ENCODE measurements at places on chromosomes 12 and 14. TPM values are rescaled to one million over a fixed set of nuclear protein-coding genes. Genes with fewer than 3 reads are reported as not detected.
A peak's percentile ranks its signal among the peaks of the same experiment; 100 is the strongest.

Gene MYH6
- total RNA-seq = 0.09 TPM

GRCh38 chr12:85805654-85806053 is 30.6 kb downstream of the RASSF9 start:
- no peak for DNase-seq

DNA sequence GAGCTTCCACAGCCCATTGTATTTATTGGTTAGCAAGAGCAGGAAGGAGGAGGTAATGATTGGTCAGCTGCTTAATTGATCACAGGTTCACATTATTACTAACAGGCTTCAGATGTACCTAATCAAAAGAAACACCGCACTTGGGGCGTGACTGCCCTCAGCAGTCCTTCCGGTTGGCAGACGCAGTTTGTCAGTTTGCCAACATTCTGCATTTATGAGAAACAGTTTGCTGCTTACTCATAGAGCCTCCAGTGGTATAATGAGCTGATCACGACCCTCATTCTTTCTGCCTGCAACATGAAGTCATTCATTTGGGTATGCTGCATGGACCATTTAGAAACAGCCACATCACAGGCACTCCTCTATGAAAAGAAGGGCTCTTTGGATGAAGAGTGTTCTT is 42.5 kb upstream of the PPM1H start:
- no peak for DNase-seq

Gene HHIPL1
- 4.3 TPM for total RNA-seq

DNA sequence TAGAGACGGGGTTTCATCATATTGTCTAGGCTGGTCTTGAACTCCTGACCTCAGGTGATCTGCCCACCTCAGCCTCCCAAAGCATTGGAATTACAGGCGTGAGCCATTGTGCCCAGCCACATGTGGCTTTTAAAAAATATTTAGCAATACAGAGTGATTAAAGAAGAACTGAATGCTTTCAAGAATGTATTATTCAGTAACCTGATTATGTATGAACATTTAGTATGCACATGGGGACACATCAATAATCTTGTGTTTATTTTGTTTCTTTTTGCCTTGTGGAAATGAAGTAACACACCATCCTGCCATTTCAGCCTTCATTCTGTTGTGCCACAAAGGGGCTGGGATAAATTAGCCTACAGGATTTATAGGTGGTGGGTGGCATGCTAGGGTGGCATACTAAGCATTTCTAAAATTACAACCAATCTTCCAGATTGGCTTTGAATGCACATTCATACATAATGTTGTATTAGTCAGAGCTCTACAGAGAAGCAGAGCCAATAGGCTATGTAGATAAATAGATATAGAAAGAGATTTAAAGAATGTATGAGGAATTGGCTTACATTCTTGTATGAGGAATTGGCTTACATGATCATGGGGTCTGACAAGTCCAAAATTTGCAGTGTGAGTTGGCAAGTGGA is 25.5 kb upstream of the TXNRD1 start:
- DNase-seq = no peak

DNA sequence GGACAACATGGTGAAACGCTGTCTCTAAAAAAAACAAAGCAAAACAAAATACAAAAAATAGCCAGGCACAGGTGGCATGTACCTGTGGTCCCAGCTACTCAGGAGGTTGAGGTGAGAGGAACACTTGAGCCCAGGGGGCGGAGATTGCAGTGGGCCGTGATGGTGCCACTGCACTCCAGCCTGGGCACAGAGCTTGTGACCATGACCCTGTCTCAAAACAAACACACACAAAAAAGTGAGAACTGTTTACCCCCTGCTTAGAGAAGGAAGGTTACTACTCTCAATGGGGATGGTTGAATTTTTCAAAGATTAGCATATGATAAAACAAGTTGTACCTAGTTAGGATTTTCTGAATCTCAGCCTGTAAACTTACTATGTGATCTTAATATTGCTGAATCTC is 68.0 kb downstream of the ZFP36L1 start:
- DNase-seq = no peak

GRCh38 chr12:77060136-77060882 is 5.1 kb downstream of the E2F7 start:
- no peak for DNase-seq

Gene INTS13
- 19.0 TPM for total RNA-seq

Gene CNPY2
- total RNA-seq = 40.0 TPM

GRCh38 chr12:57802607-57803006 is 15.9 kb downstream of the AVIL start:
- no peak for DNase-seq

DNA sequence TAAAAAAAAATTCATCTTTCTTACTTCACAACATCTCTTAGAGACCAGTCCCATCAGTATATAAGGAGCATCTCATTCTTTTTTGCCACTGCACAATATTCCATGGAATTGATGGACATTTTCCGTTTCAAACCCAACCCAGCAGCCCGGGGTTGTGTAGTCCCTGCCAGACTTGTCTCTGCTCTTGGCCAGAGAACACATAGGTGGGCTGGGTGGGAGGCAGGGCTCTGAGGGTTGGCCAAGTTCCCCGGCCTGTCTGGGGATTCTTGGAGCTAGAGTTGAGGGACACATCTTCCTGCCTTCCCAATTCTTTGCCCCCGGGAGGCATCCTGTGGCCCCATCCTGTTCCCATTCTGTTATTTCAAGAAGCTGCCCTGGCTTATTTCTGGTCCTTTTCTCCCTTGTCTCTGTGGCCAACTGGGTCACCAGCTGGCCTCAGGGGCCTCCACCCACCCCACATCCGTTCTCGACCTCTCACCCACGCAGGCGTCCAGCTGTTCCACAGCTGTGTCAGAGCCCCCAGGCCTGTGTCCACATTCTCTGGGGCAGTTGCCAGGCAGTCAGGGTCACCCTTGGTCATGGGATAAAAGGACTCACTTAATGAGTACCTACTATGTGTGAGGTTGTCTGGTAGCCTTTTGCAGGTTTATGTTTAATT is 52.0 kb upstream of the CCDC63 start:
- DNase-seq = no peak

GRCh38 chr14:36301159-36301558 is 19.3 kb downstream of the MBIP start:
- no peak for DNase-seq

Gene IFI27
- total RNA-seq = 5.6 TPM

Gene ZDHHC22
- total RNA-seq = 9.8 TPM

- DNase-seq = no peak
Observed at GRCh38 chr12:116018282-116018681, 259.2 kb downstream of the MED13L start.

Gene RHEBL1
- 0.91 TPM for total RNA-seq

Gene LPAR5
- total RNA-seq = 0.82 TPM

Gene HCAR3
- total RNA-seq = 0.82 TPM

Gene PPP1R1A
- 12.8 TPM for total RNA-seq

DNA sequence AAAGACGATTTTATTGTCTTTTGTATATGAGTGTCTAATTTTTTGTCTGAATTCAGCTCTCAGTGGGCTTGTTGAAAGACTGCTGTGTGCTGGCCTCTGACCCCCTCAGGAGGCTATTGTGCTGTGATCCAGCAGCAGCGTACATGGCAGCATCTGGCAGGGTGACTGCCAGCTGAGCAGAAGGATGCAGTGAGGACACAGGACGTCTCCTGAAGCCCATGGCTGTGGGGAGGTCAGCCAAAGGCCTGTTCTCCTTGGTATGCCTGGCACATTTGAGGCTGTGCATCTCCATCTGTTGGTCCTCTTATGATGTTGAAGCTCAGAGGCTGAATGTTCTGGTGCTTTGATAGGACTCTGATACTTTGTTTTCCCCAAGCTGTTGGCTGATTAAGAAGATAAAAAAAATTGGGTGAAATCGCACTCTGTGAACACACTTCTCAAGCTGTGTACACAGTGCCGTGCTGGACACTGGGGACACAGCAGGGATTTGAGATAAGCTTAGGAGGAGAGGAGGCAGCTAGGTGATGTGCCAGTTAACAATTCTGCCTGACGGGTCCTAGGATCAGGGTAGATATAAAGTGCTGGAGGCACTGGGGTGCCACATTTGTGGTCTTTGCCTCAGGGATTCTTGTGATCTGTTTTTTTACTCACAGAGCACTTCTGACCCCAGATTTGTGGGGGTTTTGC is 37.5 kb downstream of the EID3 start:
- no peak for DNase-seq

DNA sequence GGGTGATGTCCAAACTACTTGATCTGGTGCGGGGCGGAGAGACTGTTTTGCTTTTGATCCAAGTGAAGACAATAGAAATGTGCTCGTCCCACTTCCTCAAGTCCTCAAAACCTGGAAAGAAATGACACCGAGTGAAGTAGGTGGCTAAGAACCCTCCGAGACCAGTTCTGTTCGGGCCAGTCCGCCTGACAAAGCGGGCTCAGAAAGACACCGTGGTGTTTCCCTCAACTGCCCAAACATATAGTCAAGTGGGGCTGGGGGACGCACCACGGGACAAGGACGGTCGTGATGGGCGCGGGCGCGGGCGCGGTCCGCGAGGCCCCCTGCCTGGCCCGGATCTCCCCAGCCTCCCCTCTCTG is 1.6 kb downstream of the PHLDA1 start:
- DNase-seq = no peak

DNA sequence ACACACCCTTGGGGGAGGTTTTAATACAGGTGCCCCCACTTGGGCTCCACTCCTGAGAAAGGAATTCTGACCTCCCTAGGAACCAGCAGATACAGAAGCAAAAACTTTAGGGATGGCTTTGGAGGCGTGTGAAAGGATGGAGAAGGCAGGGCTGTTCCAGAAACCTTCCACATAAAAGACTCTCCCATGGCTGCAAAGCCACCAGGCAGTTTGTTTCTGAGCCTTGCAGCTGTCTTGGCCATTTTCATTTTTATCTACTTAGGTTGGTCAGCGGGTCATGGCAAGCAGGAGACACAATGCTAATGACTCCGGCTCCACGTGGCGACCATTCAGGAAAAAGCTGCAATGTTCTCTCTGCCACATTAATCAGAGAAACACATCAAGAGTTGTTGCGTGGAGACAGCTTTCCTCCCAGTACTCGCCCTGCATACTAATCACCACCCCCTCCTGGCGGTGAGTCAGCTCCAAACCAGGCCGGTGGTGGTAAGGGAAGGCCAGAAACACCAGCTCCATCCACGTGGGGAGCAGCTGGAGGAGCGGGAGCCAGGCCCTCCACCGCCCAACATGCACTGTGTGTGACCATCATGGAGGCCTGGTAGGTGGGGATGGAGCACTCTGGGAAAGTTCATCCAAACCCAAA is 30.9 kb upstream of the IRF2BPL start:
- no peak for DNase-seq

DNA sequence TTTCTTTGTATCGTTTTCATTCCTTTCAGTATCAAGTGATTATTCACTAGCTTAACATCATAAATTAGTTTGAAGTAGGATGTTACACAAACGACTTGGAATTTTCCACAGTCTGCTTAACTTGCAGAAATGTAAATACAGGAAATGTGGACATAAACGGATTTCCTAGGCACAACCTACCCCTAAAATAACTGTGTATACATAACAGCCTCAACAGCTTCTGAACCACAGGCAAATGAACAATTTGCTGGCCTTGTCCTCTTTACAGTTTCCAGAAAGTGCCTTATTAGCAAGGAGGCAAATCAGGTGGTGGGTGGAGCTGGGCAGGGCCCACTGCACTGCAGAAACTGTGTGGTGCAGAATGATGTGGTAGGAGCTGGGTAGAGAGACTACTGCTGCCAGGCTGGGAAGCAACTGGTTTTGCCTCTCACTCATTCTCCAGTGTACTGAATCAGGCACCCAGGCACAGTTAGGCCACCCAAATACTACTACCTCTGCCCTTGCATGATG is 14.1 kb downstream of the DRAM1 start:
- DNase-seq = no peak

Gene EGLN3
- 9.2 TPM for total RNA-seq

GRCh38 chr14:85415015-85415712 is 114.8 kb upstream of the FLRT2 start:
- DNase-seq = no peak

Gene SIX4
- total RNA-seq = 1.3 TPM

Gene OR10P1
- total RNA-seq = not detected

GRCh38 chr12:65505386-65506121 is 227.1 kb downstream of the MSRB3 start:
- peak; percentile 34 for DNase-seq

- DNase-seq = no peak
Observed at GRCh38 chr14:100305324-100306100, 732 bp downstream of the SLC25A29 start.

- DNase-seq = no peak
Observed at GRCh38 chr14:22870811-22871223, 723 bp upstream of the LRP10 start.

Gene SLC5A8
- total RNA-seq = 3.1 TPM

- no peak for DNase-seq
Observed at GRCh38 chr12:114414866-114415524, 9.1 kb upstream of the TBX5 start.

- DNase-seq = no peak
Observed at GRCh38 chr12:12929696-12930095, 22.3 kb downstream of the GPRC5D start.

- peak; percentile 45 for DNase-seq
Observed at GRCh38 chr14:96051642-96052540, 12.7 kb downstream of the C14orf132 start.

DNA sequence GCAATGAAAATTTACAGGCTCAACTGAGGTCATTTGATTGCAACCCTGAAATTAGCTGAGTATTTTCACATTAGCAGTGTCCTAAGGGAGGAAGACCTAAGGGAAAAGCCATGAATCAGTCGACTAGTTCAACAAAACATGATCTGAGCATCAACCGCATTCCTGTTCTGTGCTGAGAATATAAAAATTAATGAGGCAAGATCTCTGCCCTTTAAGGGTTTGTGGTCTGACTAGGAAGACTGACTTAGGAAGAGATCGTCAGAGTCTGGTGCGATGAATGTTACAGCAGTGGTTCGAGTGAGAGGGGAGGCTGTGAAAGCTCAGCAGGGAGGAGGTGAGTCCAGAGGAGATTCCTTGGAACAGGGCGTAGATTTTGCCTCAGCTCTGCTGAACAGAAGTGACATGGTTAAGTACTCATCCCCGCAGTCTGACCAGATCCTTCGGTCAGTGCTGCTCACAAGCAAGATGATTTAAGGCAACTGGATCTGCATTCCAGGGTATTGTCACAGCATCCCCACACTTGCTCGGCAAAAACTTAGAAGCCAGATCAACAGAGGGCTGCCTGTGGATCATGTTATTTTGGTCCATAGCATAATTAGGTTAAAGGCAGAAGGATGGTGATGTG is 49.6 kb downstream of the BMAL2 start:
- DNase-seq = no peak

Data from cerebellum (tissue), 4 donors.